ENCODE measurements at places on chromosomes 1 and 21. TPM values are rescaled to one million over a fixed set of nuclear protein-coding genes. Genes with fewer than 3 reads are reported as not detected.
A peak's percentile ranks its signal among the peaks of the same experiment; 100 is the strongest.

TTC34 gene
- total RNA-seq: 0.44 TPM

DNA sequence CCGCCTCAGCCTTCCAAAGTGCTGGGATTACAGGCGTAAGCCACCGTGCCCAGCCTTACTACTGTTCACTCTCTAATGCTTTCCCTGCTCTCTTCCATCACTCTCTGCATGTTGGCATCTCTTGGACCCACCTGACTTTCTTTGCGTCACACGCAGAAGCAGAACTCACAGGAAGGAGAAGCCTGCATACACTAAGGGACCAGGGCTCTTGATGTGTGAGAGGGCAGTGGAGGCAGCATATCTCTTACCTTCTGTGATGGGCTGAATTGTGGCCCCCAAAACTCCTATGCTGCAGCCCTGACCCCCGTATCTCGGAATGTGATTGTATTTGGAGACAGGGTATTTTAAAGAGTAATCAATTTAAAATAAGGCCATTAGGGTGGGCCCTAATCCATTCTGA lies 26.7 kb upstream of the SLAMF9 start:
- DNase-seq: no peak
- H3K27me3 ChIP-seq: peaks cover 9% of the 10 kb centered on the region
- H3K4me1 ChIP-seq: no peaks in the 10 kb centered on the region
- H3K36me3 ChIP-seq: no peaks in the 10 kb centered on the region
- H3K4me3 ChIP-seq: no peak overlapping the region

GRCh38 chr1:119007339-119007669 lies 19.2 kb upstream of the TBX15 start:
- peaks cover 98% of the 10 kb centered on the region for H3K27me3 ChIP-seq
- peaks cover 4% of the 10 kb centered on the region for H3K36me3 ChIP-seq
- DNase-seq: no peak
- peaks cover 46% of the 10 kb centered on the region for H3K4me1 ChIP-seq
- no peak overlapping the region for H3K27ac ChIP-seq

PPFIA4 gene
- total RNA-seq: 24.9 TPM

GRCh38 chr1:223137455-223138085 lies 5.5 kb downstream of the TLR5 start:
- H3K27ac ChIP-seq: no peak overlapping the region
- peaks cover 23% of the 10 kb centered on the region for H3K27me3 ChIP-seq
- H3K36me3 ChIP-seq: no peaks in the 10 kb centered on the region
- DNase-seq: no peak
- peaks cover 43% of the 10 kb centered on the region for H3K4me1 ChIP-seq

DNA sequence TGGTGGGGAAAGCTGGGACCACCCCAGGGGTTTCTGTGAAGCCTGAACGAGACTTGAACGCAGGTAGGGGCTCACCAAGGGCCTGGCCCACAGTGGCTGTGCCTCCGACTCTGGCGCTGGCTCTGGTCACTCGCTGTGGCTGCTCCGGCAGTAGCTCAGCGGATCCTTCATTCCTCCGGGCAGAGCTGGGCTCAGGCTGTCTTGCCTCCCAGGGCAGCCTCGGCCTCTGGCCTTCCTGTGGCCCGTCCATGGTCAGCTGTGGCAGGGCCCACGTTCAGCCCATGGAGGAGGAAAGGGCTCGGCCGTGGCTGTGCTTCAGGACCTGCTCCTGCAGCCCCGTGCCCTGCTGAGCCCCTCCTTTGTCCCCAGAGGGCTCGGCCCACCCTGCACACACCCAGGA lies 162.9 kb upstream of the C1orf174 start:
- no peak overlapping the region for H3K4me3 ChIP-seq
- no peaks in the 10 kb centered on the region for H3K27me3 ChIP-seq
- DNase-seq: no peak
- peaks cover 15% of the 10 kb centered on the region for H3K36me3 ChIP-seq
- no peak overlapping the region for H3K27ac ChIP-seq
- no peaks in the 10 kb centered on the region for H3K4me1 ChIP-seq

GRCh38 chr1:118485757-118486156 lies 300.7 kb upstream of the SPAG17 start:
- H3K36me3 ChIP-seq: peaks cover 8% of the 10 kb centered on the region
- no peaks in the 10 kb centered on the region for H3K27me3 ChIP-seq
- no peak overlapping the region for H3K27ac ChIP-seq
- no peak overlapping the region for H3K4me3 ChIP-seq

WDTC1 gene
- total RNA-seq: 24.9 TPM

GRCh38 chr1:51331206-51332100 lies 1.1 kb upstream of the TTC39A start:
- H3K36me3 ChIP-seq: no peaks in the 10 kb centered on the region
- peaks cover 25% of the 10 kb centered on the region for H3K27me3 ChIP-seq
- peak overlapping the region; percentile 93 for H3K4me3 ChIP-seq
- H3K4me1 ChIP-seq: peaks cover 13% of the 10 kb centered on the region

- no peak for DNase-seq
- no peaks in the 10 kb centered on the region for H3K27me3 ChIP-seq
- peak overlapping the region; percentile 84 for H3K27ac ChIP-seq
Measured at GRCh38 chr1:2135941-2136340, 58.6 kb downstream of the FAAP20 start.

RIMS3 gene
- 19.9 TPM for total RNA-seq

DNA sequence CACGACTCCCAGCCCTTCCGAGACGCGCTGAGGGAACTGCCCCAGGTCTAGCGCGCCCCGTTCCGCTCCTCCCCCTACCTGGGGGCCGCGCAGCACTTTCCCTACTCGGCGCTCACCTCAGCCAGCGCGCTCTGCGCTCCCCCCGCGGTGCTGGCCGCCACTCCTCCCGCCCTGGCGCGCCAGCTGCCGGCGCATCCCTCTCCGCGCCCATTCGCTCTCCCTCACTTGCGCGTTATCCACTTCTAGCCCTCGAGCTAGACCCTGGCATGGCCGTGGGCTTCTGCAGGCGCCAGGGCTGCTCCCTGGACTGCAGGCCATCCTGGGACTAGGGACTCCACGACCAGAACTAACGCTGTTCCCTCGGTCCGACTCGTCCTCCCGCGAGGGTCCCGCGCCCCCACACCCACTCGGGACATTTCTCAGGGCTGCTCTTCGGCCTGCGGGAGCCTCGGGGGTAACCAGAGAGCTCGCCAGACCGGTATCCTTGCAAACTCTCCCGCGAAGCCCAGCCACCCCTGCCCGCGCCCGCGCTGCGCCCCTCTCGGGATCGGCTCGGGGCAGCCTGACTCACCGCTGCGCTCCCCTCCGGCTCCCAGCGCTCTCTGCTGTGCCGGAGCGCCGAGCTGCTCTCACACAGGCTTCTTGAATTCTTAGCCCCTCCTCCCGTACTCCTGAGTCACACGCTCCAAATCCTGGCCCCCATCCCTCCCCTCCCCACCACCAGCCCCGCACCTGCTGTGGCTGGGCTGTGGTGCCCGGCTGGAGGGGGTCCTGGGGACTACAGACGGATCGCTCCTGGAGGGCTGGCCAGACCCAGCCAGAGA lies at the start of gene NGF:
Gene NGF (minus strand): TSS at position 617 of the 824 bp plus-strand sequence. CDS start 51,454 bp downstream, outside the sequence.
- peaks cover 20% of the 10 kb centered on the region for H3K4me1 ChIP-seq
- H3K27me3 ChIP-seq: peaks cover 80% of the 10 kb centered on the region
- peak within 1 kb of the TSS; percentile 87 for H3K4me3 ChIP-seq
- DNase-seq: peak; percentile 73
- no peak within 1 kb of the TSS for H3K27ac ChIP-seq

DNA sequence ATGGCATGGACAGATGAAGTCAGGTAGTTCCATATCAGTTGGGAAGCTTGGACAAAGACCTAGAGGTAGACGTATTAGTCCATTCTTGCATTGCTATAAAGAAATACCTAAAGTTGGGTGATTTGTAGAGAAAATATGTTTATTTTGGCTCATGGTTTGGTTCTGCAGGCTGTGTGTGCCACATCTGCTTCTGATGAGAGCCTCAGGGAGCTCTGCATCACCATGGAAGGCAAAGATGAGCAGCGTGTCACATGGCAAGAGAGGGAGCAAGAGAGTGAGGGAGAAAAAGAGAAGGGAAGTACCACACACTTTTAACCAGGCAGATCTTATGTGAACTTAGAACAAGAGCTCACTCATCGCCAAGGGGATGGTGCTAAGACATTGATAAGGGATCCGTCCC lies 9.0 kb downstream of the TSACC start:
- H3K36me3 ChIP-seq: no peaks in the 10 kb centered on the region
- H3K4me3 ChIP-seq: no peak overlapping the region
- no peak overlapping the region for H3K27ac ChIP-seq
- no peaks in the 10 kb centered on the region for H3K4me1 ChIP-seq
- H3K27me3 ChIP-seq: no peaks in the 10 kb centered on the region
- DNase-seq: no peak

OR2T35 gene
- total RNA-seq: not detected

DNA sequence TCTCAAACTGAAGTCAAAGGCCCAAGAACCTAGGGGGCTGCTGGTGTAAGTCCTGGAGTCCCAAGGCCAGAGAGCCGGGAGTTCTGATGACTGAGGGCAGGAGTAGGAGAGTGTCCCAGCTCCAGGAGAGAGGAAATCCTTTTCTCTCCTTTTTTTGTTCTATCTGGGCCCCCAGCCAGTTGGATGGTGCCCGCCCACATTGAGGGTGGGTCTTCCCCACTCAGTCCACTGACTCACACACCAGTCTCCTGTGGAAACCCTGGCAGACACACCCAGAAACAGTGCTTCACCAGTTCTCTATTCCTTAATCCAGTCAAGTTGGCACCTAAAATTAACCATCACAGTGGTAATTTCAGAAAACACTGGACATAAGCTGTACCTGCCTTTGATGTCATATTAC lies 12.7 kb upstream of the WDR26 start:
- H3K27ac ChIP-seq: no peak overlapping the region
- no peak overlapping the region for H3K4me3 ChIP-seq
- peaks cover 3% of the 10 kb centered on the region for H3K36me3 ChIP-seq
- DNase-seq: no peak
- no peaks in the 10 kb centered on the region for H3K27me3 ChIP-seq

DNA sequence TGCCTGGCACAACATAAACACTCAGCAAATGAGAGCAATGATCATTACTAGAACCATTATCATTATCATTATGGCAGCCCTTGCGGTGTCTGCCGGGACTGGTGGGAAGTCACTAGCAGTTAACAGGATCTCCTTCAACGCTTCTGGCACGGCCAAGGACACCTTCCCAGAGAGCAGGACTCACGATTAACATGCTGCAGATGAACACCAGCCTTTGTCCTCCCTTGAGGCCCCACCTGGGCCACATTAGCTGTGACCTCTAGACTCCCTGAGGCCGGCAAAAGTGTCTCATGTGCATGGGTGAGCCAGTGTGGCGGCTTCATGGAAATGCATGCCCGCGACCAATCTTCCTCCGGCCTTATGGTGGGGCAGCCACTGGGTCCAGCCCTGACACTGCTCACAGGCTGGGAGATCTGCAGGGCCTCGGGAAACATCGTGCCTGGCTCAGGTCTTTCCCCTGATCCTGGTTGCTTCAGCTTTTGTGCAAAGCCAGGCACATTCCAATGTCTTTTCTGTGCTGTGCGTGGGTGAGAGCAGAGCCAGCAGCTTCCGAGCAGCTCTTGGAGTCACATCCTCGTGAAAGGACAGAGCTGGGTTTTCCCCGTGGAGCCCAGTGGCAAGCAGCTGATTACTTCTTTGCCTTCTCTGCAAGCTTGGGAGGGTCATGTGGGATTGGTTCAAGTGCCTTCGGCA lies 107.3 kb downstream of the HMGB4 start:
- H3K4me3 ChIP-seq: no peak overlapping the region
- DNase-seq: no peak
- H3K36me3 ChIP-seq: peaks cover 6% of the 10 kb centered on the region
- no peaks in the 10 kb centered on the region for H3K27me3 ChIP-seq
- H3K27ac ChIP-seq: peak overlapping the region; percentile 56

ZNF593OS gene
- not detected for total RNA-seq

DNA sequence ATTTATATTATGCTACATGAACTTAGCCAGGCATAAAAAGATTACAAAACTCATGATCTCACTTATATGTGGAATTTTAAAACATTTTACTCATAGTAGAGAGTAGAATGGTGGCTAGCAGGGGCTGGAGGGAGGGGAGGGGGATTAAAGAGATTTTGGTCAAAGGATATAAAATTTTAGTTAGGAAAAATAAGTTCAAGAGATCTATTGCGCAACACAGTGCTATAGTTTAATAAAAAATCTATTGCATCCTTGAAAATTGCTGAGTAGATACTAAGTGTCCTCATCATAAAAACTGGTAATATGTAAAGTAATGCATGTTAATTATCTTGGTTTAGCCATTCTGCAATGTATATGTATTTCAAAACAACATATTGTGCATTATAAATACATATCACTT lies 635.6 kb upstream of the NEGR1 start:
- no peaks in the 10 kb centered on the region for H3K36me3 ChIP-seq
- H3K4me1 ChIP-seq: peaks cover 16% of the 10 kb centered on the region
- DNase-seq: no peak

SMCP gene
- total RNA-seq: not detected

RNU1-3 gene
- total RNA-seq: 1,267 TPM

DNA sequence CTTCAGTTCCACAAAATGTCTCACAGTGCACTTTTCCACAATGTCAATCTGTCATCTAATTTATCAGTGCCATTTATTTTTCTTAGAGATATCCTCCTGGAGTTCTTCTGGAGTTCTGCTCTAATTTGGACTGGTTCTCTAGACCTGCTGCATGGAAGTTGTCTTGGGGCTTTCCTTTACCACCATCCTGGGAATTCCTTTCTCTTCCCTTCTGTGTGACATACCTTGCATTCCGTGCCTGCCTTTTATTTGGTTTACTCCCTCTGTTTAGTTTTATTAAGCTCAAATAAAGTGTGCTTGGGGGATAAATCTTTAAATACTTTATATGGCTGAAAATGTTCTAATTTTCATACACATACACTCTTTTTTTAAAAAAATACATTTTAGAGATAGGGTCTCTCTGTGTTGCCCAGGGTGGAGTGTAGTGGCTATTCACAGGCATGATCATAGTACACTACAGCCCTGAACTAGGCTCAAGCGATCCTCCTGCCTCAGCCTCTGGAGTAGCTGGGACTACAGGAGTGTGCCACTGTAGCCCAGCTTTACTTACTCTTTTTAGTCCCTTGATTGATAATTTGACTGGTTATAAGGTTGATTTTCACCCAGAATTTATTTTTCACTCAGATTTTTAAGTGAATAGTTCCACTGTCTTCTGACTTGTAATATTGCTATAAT lies 14.4 kb downstream of the MTF2 start:
- no peak overlapping the region for H3K4me3 ChIP-seq
- no peaks in the 10 kb centered on the region for H3K27me3 ChIP-seq
- DNase-seq: no peak
- H3K27ac ChIP-seq: peak overlapping the region; percentile 97
- peaks cover 65% of the 10 kb centered on the region for H3K4me1 ChIP-seq

- no peaks in the 10 kb centered on the region for H3K27me3 ChIP-seq
- no peak overlapping the region for H3K4me3 ChIP-seq
- 0 out of 2 replicates have a peak, but pooled peaks cover 6% of the 10 kb centered on the region for H3K4me1 ChIP-seq
- peaks cover 51% of the 10 kb centered on the region for H3K36me3 ChIP-seq
- no peak overlapping the region for H3K27ac ChIP-seq
Measured at GRCh38 chr1:205794011-205794730, 18.8 kb downstream of the SLC41A1 start.

SLC66A1 gene
- 14.1 TPM for total RNA-seq

GRCh38 chr1:7584643-7585042 lies 186.5 kb upstream of the VAMP3 start:
- H3K27ac ChIP-seq: no peak overlapping the region
- H3K36me3 ChIP-seq: no peaks in the 10 kb centered on the region
- 0 out of 2 replicates have a peak, but pooled peaks cover 7% of the 10 kb centered on the region for H3K4me1 ChIP-seq
- no peak for DNase-seq
- no peak overlapping the region for H3K4me3 ChIP-seq
- H3K27me3 ChIP-seq: no peaks in the 10 kb centered on the region

All from WTC11 (cell line).